Fibroblast of skin of right biceps (primary cell): ENCODE measurements at places on chromosomes 5 and 9.

GRCh38 chr9:113943112-113944009 is 67.3 kb downstream of the ZNF618 start:
- DNase-seq = no peak

DNA sequence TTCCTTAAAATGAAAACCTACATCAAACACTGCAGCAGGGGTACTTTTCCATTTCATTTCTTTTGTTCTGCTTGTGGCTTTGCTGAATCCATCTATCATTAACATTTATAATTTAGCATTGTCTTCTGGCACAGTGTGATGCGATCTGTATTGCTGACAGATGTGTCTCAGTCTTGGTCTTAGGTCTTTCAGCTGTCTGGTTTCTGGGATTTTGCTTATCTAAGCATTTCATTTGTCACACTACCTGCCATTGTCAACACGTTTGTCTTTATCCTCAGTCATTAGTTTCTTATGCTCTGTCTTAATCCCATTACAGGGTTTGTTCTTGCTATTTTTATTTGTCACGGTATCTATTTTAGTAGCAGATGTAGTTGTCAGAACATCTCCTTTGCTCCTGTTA is 303.1 kb downstream of the IZUMO3 start:
- DNase-seq = no peak

- DNase-seq = no peak
These were observed 330.7 kb downstream of the CAAP1 start for GRCh38 chr9:26561928-26562327.

GRCh38 chr5:2993301-2993700 is 241.8 kb upstream of the IRX2 start:
- no peak for DNase-seq

GRCh38 chr5:173907686-173908371 is 19.7 kb downstream of the CPEB4 start:
- peak; percentile 25 for DNase-seq

- DNase-seq = no peak
These were observed 460.0 kb upstream of the BRINP1 start for GRCh38 chr9:119829186-119829585.

GRCh38 chr9:72996684-72997314 is 43.9 kb upstream of the ALDH1A1 start:
- DNase-seq = no peak

DNA sequence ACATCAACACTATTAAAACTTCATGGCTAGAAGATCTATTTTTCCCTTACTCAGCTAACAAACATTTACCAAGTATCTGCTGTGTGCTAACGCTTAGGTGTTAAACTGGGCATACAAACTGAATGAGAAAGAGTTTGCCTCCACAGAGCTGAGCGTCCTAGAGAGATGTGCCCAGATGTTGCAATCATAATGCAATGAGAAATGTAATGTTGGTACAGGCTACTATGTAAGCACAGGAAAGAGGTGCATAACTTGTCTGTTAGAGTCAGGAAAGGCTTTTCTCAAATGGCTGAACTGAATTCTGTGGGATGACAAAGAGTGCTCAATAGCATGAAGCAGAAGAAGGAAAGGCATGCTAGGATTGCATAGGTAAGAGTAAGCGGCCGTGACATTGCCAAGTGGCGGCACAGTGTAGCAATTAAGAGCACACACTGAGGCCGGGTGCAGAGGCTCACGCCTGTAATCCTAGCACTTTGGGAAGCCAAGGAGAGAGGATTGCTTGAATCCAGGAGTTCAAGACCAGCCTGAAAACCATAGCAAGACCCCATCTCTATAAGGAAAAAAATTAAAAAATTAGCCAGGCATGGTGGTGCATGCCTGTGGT is 137.8 kb downstream of the MEF2C start:
- DNase-seq = no peak

- DNase-seq = no peak
These were observed 34.6 kb upstream of the PHF2 start for GRCh38 chr9:93541581-93542349.

GRCh38 chr5:139994234-139994633 is 48.9 kb downstream of the NRG2 start:
- no peak for DNase-seq

DNA sequence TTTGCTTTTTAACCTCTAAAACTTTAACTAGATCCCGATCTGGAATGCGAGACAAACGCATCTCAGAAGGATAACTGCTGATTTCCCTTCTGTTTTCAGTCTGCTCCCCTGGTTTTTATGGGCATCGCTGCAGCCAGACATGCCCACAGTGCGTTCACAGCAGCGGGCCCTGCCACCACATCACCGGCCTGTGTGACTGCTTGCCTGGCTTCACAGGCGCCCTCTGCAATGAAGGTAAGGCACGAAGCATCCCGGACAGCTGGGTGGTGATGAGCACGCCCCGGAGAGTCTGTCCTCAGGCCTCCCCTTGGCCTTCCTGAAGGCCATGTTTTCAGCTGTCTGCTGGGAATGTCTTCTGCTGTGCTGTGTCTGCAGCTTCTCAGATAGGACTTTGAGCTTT is 82.9 kb upstream of the PRRC1 start:
- no peak for DNase-seq

DNA sequence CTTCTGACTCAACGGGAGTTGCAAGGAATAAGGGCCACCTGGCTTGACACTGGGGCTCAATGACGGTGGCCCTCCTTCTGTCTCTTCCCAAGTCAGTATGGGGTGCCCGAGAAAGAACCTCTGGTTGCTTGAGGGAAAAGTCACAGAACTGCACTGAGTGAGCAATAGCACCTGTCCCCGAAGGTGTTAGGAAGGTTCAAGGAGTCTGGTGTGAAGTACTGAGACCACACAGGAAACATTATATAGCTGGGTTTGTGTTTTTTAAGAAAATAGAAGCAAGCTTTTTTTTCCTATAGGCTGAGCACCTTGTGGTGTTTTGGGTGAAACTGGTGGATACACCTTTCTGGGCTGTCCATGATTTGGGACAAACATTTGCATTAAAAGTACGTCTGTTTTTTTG is 62.9 kb downstream of the SPIN1 start:
- no peak for DNase-seq

DNA sequence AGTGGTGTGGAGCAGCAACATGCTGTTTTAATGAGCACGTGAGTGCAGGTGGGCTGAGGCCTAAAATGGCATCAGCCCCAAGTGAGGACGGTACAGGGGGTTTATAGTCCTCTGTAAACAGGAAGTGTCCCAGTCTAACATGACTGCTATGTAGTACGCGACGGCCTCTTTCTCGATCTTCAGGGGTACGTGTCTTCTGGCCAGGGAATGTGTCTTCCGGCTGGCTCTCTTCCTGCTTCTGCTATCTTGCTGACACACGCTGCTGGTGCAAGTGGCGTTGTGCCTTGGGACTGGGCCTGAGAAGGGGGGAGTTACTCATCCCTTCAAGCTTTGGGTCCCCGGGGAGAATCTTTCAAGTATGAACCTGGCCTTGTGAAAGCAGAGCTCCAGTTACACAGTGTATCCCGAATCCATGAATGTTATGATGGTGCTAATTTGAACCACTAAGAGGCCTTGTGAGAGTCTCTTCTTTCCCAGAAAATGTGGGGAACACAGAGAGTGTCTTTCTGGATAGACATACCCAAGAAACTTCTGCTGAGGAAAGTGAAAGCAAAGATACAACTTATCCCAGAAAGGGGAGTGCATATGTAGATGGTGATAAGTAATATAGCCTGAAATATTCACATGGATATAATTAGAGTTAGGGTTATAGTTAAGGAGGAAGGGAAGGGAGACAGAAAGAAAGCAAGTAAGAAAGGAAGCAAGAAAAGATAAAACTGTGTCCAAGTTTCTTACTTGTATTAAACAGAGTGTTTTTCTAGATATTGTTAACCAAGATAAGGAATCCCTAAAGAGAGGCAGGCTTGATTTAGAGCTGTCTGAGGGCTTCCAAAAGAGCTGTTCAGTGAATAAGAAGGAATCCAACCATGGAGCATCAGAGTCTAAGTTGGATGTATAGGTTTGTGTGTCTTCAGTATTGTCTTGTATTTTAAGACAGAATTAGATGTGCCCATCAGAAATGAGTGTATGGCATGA is 35.5 kb upstream of the ANXA2R start:
- DNase-seq = peak; percentile 53

GRCh38 chr9:112112941-112113681 is 62.0 kb downstream of the SUSD1 start:
- DNase-seq = no peak

DNA sequence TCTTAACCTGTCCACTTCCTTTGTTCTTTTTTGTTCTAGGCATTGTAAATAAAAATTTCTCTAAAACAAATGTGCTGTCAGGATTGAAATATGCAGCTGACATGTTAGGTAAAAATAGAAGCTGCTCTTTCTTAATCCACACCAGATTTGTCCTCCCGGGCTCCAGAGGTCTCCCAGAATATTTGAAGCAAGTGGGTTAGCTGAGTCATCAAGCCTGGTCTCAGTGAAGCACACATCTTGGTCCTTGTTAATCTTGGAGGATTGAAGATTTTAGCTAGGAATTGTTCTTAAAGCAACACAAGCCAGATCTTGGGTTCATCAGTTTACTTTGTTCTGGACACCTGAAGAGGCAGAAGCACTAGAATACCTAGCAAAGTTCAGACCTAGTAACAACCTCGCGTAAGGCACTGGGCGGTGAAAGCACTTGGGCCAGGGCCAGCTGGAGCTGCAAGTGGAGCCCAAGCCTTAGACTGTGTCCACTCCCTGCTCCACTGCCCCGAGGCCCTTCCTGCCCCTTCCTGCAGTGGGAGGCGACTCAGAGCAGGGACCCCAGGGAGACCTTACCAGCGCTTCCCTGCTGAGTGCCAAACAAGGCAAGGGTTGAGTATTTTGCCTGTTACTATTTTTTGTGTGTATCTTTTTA is 36.5 kb downstream of the HABP4 start:
- DNase-seq = peak; percentile 89

DNA sequence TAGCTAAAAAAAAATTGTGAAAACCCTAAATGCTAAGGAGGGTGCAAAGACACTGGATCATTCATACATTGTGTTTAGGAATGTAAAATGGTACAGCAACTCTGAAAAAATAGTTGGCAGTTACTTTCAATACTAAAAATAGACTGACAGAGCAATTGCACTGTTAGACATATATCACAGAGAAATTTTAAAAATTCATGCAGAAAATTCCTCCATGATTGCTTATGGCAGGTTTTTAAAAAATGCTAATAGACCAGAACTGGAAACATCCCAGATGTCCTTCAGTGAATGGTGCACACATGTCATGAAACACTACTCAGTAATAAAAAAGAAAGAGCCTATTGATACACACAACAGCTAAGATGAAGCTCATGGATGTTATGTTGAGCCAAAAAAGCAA is 349.8 kb upstream of the DAB2 start:
- DNase-seq = peak; percentile 76

DNA sequence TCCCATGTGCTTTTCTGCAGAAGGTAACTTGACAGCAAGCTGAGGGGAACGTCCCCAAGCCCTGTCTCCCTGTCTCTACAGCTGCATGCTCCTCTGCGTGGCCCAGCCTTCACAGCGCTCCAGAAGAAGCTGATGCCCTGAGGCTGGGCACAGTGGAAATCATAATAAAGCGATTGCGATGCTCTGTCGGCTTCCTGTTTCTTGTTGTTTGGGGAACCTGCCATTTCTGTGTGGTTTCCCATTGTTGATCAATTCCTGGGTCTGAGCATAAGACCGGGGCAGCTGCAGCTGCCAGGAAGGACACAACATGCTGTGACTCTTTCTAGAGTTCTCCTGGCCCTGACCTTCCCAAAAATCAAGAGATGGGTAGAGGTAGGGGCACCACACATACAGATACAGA is 7.2 kb upstream of the DNAJB5 start:
- DNase-seq = no peak

GRCh38 chr5:160312134-160312959 is at the start of gene CCNJL:
Gene CCNJL, minus strand, starts transcription at chr5:160312564. Its CDS starts 641 bp downstream, at chr5:160311923.
- peak; percentile 62 for DNase-seq

DNA sequence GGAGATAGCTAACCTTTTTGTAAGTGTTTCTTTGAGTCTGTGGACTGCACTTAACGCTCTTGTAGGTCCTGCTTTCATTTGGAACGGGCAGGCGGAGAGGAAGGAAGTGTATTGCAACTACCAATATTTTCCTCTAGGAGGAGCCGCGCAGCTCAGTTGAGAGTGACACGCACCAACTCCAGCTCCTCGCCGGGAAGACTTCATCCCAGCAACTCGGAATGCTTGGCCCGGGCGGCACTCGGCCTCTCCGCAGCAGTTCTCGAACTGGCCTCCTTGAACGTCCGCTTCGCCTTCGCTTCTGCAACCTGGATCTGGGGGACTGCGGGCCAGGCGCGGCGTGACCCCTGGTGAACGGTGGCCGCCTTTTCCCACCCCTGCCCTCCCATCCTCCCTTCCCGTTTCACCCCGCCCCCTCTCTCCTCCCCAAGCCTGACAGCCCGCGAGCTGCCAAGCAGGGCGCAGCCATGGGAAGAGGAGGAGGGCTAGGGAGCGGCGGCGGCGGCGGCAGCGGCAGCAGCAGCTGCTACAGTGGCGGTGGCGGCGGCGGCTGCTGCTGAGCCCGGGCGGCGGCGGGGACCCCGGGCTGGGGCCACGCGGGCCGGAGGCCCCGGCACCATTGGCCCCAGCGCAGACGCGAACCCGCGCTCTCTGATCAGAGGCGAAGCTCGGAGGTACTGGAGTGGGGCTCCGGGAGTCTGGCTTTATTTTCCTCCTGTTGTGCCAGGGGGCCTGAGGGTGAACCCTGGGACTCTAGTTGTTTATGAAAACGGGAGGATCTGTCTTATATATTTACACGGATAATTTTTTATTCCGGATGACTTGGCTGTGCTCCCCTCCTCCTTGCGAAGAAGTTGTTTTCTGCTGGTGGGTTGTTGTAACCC is at the start of gene GHR:
Gene GHR, plus strand, starts transcription at position 155 of the 881 bp plus-strand sequence. CDS start 142,436 bp downstream, outside the sequence.
- peak; percentile 89 for DNase-seq

DNA sequence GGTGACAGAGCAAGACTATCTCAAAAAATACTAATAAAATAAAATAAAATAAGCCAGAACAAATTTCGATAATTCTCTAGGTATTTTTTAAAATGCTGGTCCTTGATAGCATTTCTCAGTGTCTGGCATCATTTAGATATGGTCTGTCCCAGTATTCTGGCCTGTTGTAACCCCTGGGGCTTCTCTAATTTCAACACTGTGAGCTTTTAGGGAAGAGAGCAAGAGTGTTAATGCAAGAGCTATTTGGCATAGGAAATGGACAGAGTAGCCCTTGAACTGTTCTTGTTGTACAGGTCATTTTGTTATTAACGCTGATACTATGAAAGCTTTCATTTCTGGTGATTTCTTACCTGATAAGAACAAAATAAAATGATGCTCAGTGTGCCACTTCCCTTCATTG is 112.2 kb upstream of the ZNF608 start:
- no peak for DNase-seq
